ENCODE measurements at places on chromosomes 3 and 15.
A peak's percentile ranks its signal among the peaks of the same experiment; 100 is the strongest.

DNA sequence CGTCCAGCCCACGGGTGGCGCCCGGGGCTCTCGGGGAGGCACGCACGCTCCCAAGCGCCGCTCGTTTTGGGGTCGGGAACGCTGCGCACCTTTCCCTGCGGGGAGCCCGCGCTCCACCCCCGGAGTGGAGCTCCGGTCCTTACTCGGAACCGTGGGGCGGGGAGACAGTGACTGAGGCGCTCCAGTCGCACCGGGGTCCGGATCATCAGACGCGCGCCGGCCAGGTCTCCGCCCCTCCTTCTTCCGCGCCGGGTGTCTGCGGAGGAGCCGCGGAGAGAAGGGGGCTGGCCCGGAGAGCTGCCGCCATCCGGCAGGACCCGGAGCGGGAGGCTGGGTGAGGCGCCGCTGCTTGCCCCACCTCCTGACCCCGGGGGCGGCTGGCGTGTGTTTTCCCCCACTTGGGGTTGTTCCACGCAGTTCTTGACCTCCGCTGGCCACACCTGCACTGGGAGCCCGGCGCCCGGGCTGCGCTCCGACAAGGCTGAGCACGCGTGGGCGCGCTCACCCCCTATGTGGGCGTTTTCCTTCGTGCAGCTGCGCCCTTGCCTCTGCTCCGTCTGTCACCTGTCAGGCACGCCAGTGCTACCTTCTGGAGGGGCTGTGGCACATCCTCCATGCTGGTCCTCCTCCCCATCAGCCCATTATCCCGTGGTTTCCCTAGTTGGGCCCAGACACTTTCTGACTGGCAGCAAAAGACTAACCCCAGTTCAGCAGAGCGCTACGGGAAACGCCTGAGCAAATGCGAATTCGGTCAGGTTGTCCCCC lies at the start of gene MCF2L2:
MCF2L2 (minus strand) TSS at position 173 of the 765 bp plus-strand sequence. CDS start 642 bp downstream, outside the sequence.
- H3K4me1 ChIP-seq = peaks cover 10% of the 10 kb centered on the region
- DNase-seq = peak; percentile 68
- peaks cover 19% of the 10 kb centered on the region for H3K27me3 ChIP-seq
- H3K4me3 ChIP-seq = peak within 1 kb of the TSS; percentile 83
- H3K36me3 ChIP-seq = no peaks in the 10 kb centered on the region
- H3K27ac ChIP-seq = no peak within 1 kb of the TSS

DNA sequence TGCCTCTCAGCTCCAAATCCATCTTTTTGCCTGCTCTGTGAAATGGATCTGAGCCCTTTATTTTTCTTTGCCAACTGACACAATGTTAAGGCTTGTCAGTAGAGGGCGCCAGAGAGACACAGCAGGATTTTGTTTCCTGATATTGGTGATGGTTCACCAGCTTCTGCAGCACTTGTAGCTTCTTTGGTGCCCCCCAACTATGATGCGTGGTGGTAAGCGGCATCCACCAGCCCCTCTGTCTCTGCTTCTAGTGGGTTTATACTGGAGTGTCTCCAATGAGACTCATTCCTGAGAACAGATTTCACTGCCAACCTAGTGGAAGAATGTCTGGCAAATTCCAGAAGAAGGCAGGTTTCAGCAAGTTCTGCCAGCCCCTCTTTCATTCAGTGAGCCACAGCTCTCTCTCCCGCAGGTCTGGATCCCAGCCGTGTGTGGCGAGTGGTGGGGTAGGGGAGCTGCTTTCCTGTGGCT lies 471.9 kb upstream of the FRG2C start:
- DNase-seq = no peak
- H3K27me3 ChIP-seq = no peaks in the 10 kb centered on the region
- no peak overlapping the region for H3K27ac ChIP-seq
- H3K4me3 ChIP-seq = no peak overlapping the region

- no peak overlapping the region for H3K27ac ChIP-seq
- DNase-seq = no peak
- H3K36me3 ChIP-seq = no peaks in the 10 kb centered on the region
- no peak overlapping the region for H3K4me3 ChIP-seq
Observed at GRCh38 chr3:112017091-112017490, 17.4 kb upstream of the TMPRSS7 start.

DNA sequence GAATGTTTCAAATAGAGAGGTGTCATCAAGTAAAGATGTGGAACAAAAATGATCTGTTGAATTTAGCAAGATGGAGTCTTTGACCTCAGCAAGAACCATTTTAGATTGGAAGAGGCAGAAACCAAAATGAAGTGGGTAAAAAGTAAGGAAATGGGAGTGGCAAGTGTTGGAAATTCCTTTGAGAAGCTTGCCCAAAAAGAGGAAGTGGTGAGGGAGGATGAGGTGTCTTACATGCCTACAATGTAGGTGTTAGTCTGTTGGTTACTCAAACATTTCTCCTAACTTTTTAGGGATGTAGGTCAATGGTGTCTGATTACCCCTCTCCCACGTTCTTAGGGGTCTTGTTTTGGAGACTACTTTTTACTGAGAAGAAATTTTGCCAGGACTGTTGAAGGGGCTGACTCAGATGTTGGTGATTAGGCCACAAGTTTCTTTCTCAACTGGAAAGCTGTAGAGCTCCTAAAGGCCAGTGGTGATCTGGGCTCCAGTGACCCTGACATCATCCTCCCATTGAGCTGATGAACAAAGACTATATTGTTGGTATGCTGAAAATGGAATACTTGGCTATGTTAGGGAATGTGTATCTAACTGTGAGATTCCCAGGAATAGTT lies 5.1 kb downstream of the PPP2R3A start:
- H3K27ac ChIP-seq = no peak overlapping the region
- H3K4me3 ChIP-seq = no peak overlapping the region
- DNase-seq = no peak
- H3K27me3 ChIP-seq = peaks cover 26% of the 10 kb centered on the region

GRCh38 chr3:158679547-158680000 lies 7.1 kb upstream of the LXN start:
- no peak overlapping the region for H3K4me3 ChIP-seq
- no peaks in the 10 kb centered on the region for H3K27me3 ChIP-seq
- DNase-seq = no peak
- no peak overlapping the region for H3K27ac ChIP-seq
- H3K36me3 ChIP-seq = peaks cover 54% of the 10 kb centered on the region

GRCh38 chr3:131361464-131362421 lies 19.8 kb upstream of the NUDT16 start:
- H3K27me3 ChIP-seq = peaks cover 15% of the 10 kb centered on the region
- no peaks in the 10 kb centered on the region for H3K36me3 ChIP-seq
- H3K27ac ChIP-seq = no peak overlapping the region
- H3K4me1 ChIP-seq = peaks cover 11% of the 10 kb centered on the region
- DNase-seq = no peak
- H3K4me3 ChIP-seq = peak overlapping the region; percentile 83

DNA sequence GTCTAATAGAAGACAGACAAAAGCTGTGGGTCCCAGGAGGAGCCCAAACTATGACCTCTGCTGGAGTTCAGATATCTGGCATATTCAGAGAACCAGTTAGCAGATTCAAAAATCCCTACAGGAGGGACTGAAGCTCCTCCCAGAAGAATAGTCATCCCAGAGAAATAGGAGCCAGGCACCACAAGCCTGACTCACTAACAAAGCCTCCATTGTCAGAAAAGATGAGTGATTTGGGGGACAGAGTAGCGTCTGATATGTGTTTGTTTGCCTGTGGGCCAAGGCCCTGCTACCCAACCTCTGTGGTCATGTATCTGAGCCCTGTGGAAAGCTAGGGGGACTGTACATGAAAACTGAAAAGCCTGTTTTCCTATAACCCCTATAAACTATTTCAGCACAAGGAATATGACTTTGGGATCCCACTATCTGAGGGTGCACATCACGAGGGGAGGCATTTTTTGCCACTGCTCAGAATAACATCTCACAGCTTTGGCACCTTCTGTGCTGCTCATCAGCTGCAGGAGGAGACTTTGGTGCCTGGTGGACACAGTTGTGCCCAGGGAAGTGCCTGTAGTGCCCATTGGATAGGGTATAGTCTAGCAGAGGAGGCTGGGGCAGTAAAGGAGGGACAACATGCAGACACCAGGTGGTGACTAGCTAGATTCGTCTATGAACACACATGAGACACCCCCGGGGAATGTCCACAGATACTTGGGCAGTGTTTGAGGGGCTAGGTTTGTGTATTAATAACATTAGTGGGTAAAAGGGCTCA lies 9.7 kb upstream of the LARP6 start:
- DNase-seq = no peak
- H3K4me3 ChIP-seq = no peak overlapping the region
- H3K36me3 ChIP-seq = no peaks in the 10 kb centered on the region
- H3K27me3 ChIP-seq = peaks cover 9% of the 10 kb centered on the region
- H3K27ac ChIP-seq = no peak overlapping the region
- no peaks in the 10 kb centered on the region for H3K4me1 ChIP-seq

DNA sequence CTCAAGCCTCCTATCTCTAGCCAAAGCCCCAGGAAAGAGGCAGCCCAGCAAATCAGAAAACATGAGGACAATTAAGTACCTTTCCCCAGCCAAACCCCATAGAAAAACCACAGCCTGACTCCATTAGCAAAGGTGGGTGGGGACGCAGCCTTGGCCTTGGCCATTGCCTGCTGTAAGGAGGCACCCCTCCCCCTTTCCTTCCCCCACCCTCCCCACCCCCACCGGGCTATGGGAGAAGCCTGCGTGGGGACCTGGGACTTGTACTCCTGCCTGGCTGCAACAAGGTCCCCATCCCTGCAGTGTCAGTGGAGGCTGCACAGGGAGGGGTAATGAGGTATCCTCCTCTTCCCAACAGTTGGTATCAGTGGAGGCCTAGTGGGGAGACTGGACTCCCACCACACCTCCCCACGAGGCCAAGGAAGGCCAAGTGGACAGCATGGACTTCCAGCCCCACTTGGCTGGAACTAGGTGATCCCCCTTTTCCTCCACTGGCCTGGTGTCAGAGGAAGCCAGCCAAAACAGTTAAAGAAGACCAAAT lies 20.5 kb downstream of the PRR23E start:
- H3K36me3 ChIP-seq = no peaks in the 10 kb centered on the region
- DNase-seq = no peak
- H3K4me3 ChIP-seq = no peak overlapping the region
- peaks cover 8% of the 10 kb centered on the region for H3K27me3 ChIP-seq
- H3K4me1 ChIP-seq = no peaks in the 10 kb centered on the region
